ENCODE measurements at places on chromosomes 16 and 17.

DNA sequence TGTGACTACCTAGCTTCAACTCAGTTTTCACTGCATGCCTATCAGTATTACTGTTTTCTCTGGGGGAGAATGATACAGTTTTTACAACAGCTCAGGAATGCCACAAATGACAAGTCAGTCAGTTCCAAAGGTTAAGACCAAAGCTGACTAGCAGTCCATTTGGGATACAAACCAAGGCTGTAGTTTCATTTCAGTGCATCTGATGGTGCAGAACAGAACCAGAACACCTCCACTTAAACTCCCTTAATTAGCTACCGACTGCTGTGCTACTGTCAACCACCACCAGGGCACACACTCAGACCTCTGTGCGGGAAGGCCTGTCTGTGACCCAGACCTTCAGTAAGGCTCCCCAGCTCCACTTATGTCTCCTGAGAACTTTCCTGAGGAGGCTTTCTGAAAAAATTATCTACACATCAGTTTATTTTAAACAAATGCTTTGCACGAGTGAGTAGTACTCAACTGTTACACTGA, 20.4 kb downstream of the NFE2L1 start:
- no peak for DNase-seq

DNA sequence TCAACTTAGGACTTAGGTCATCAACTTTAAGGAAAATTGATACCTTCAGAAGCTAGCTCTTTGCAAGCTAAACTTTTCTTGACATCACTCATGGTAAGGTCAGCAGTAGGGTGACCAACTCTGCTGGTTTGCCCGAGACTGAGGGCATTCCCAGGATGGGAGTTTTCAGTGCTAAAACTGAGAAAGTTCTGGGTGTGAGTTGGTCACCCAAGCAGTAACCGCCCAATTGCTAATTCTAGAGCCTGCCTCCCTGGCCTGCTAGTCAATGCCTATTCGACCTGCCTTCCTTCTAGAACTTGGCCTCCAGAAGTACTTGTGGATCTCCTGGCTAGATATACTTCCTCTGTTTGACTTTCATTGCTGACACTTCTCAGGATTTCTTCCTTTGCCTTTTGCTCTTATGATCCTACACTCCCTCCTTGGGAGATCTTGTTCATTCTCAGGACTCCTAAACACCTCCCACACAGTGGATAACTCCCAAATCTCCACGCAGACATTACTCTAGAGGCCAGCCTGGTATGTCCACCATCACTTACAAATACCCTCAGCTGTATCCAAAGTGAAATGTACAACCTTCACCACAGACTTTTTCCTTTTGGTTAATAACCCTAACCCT, 10.5 kb upstream of the MYO18A start:
- no peak for DNase-seq

GRCh38 chr16:79493911-79494310, 106.6 kb downstream of the MAF start:
- no peak for DNase-seq

- no peak for DNase-seq
These were observed 22.1 kb upstream of the GSG1L start for GRCh38 chr16:28085389-28086171.
